ENCODE measurements at places on chromosomes 7 and 10.

DNA sequence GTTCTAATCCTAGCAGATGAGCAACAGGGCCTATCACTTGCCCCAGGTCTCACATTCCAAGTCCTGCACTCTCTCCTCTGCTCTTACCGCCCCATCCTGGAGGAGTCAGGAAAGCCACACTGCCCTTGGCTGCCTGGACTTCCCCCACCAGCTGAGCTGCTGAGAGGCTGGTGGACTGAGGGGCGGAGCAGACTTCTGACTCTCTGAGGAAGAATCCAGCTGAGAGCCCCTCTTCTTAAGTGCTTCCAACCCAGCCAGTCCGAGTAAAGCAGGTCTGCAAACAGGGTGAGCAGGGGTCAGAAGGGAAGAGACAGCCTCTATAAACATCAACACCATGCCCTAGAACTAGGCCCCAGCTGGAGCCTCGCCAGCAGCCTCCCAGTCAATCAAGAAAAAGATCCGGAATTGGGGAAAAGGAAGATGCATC lies 92.4 kb upstream of the TMEM72 start:
- DNase-seq, result no peak

GRCh38 chr10:132363921-132364593 lies 32.1 kb downstream of the LRRC27 start:
- DNase-seq, result no peak

GRCh38 chr7:95660023-95660434 lies 63.7 kb upstream of the PDK4 start:
- no peak for DNase-seq

DNA sequence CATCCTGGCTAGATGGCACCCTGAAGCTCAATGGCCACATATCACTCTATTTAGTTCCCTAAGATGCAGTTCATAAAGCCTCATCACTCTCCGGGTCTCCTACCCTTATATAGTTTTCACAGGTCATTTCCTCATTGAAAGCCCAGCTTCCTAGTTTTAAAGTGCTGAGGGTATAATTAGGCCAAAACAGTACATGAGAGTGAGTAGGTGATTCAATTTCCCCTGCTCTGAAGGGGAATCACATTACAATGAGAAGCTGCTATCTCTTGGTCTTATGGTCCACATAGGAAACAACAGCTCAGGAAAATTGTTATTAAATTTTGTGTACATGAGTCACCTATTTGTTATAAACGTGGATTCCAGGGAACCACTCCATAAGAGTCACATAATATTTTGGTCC lies 162.0 kb downstream of the SEMA3E start:
- DNase-seq, result no peak

DNA sequence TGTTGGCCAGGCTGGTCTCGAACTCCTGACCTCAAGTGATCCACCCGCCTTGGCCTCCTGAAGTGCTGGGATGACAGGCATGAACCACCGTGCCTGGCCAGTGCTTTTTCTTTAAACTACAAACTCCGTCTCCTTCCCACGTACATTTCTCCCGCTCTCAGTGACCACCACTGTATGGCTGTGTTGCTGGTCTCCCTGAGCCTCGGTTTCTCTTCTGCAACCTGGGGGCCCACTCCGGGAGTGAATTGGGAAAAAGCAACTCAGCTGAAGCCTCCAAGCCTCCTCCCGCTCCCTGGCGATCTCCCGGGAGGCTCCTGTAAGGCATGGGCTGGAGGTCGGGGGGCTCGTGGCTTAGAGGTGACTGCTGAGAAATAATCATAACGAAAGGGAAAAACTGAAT lies 136.3 kb downstream of the ELFN1 start:
- no peak for DNase-seq

DNA sequence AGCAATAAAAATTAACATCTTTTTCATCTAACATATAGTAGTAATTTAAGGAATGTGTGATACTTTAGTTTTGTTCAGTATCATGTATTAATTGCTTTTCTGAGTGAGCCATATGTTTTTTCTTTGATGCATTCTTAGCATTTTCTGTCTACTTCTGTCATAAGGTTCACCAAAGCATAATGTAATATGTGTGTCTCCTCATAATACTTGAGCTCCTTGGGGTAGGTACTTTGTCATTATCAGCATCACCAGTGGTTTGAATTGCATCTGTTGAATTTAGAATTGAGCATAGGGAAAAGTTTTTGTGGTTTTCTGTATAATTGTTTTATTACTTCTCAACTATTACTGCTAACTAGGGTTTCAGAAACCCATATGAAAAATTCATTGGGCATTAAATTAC lies 26.5 kb downstream of the VPS50 start:
- no peak for DNase-seq

- no peak for DNase-seq
These were observed 718 bp upstream of the UMAD1 start for GRCh38 chr7:7639847-7640220.

- DNase-seq, result no peak
These were observed 21.6 kb upstream of the UNCX start for GRCh38 chr7:1210979-1211608.

- no peak for DNase-seq
These were observed 135.9 kb downstream of the PAXIP1 start for GRCh38 chr7:154867068-154867467.

DNA sequence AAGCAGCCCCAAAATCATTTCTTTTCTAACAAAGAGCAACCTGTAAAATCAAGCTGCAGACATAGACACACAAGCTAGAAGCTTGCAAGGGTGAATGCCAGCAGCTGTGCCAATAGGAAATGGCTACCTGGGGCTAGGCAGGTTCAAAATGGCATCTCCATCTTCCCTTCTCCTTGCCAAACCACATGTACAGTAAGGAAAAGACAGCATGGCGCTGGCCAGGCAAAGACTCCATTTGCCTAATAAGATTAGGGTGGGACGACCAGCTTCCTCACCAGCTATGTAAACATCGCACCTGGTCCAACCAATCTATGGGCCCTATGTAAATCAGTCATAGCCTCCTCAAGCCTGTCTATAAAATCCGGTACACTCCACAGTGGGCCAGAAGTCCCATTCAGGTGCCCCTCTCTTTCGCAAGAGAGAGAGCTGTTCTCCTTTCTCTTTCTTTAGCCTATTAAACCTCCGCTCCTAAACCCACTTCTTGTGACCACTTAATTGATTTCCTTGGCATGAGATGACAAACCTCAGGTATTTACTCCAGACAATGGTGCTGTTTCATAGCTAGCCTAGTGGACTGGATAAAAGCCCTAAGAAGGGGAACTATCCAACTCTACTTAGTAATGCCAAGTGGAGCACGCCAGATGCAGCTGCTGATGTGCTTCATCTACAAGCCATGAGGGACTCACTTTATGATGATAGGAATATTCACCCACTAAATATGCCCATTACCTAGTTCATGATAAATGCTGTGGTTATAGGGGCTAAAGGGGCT lies 44.1 kb downstream of the HTR7 start:
- no peak for DNase-seq

GRCh38 chr7:42674541-42674940 lies 237.3 kb downstream of the C7orf25 start:
- DNase-seq, result no peak

DNA sequence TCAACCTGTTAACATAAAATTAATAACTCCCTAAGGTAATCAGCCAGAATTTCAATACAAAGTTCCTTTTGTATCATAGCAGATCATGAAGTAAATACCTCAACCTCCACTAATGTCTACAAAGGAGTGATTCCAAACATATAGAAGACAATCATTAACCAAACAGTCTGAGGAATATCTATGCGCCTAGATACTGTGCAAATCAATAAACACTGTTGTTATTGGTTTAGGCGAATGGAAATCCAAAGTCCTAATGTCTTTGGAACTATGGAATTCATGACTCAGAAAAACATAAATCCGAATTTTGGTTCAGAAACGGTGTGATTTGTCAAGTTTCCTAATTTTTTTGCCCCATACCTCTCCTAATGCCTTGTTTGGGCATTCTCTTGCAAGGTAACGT lies 469.7 kb downstream of the PARD3 start:
- no peak for DNase-seq

- DNase-seq, result no peak
These were observed 1.0 kb upstream of the PSMC2 start for GRCh38 chr7:103346396-103346795.

GRCh38 chr10:61642150-61642571 lies 20.6 kb upstream of the CABCOCO1 start:
- no peak for DNase-seq

GRCh38 chr10:78434886-78435285 lies 401.2 kb downstream of the RPS24 start:
- DNase-seq, result no peak

DNA sequence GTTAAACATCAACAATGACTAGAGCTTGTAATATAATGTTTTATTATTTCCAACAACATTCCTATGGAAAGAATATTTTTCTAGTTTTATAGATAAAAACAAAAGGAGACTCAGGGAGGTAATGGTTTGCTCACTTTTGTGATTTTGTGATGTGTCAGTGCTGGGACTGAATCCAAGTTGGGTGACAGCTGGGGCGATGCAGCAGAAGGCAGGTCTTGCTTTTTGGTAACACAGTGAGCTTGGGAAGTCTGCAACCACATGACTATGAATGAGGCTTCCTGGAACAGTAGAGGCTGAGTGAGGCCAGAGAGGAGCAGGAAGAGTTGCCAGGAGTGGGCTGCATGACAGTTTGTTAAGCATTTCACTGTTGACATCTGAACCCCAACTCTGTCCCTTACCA lies 4.9 kb upstream of the YKT6 start:
- no peak for DNase-seq

- DNase-seq, result no peak
These were observed 397.9 kb downstream of the TNS3 start for GRCh38 chr7:47183862-47184590.

DNA sequence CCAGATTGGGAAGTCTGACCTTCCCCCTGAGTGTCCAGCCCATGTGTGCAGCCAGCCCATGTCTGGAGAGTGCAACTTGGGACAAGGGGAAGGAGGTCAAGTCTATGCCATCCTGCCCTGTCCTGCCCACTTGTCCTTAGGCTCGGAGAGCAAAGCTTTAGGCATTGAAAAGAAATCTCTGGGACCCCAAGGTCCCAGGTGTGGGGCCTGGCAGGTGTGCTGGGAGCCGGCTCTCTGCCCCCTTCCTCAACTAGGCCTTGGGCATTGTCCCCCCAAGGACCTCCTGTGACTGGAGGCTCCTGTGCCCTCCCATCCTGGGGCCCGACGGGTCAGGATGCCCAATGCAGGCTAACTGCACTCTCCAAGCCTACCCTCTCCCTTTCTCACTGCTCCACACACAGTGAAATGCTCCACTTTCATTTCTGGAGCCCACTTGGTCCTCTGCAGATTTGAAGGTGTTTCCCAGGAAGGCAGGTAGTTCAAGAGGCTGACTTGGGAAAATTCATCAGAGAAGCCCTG lies 124.7 kb downstream of the PTPN20 start:
- no peak for DNase-seq

- no peak for DNase-seq
These were observed 38.1 kb downstream of the PPIF start for GRCh38 chr10:79385392-79385795.

DNA sequence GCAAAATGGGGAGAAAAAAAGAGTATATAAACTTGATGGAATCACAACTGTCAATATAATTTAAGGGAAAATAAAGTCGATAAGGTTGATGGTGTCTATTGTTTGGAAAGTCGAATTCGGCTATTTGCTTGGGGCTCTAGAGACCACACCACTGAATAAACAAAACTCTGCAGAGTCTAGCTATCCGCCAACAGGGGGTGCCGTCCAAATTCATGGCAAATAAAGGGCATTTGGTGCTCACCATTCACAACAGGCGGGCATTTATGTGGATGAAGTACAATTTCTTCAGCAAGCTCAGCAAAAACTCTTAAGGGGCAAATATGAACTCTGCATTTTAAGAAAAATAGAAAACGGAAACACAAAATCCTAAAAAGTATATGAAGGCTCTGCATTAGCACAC lies 23.3 kb downstream of the CD36 start:
- DNase-seq, result no peak

DNA sequence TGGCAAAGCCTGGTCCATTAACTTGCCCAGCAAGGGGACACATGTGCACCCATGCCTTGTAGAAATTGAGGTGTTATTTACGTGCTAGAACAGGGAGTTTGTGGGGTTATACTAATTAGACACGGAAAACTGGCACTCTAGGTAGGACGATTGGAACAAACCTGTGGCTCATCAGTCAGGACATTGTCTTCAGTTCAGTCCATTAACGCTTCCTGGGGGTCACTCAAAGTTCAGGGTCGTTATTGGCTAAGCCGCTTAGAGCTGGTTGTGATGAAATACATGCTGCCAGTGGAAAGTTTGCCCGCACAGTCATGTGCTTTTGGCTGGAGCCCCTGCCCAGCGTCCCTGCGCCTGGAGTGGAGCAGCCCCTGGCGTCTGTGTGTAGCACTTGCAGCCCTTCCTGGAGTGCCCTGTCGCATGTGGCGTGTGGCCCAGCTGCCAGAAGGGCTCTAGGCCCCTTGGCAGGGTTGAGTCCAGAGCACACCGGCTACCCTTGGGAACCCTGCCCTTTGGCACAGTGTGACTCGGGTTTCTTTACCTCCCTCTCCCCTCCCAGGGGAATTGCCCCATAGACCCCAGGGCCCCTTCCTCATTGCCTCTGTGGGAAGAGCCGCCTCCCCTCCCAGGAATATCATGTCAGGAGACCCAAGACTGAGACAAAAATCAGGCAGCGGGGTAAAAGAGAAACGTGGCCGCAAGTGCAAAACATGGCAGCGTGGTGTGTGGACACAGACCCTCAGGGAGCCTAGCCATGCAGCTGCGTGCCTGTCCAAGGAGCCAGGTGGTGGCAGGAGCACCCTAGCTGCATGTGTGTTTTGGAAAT lies 9.8 kb downstream of the ZNF775 start:
- DNase-seq, result no peak

- no peak for DNase-seq
These were observed 22.5 kb upstream of the VIPR2 start for GRCh38 chr7:159167139-159167538.

GRCh38 chr10:117449636-117450035 lies 74.4 kb upstream of the PDZD8 start:
- DNase-seq, result no peak

DNA sequence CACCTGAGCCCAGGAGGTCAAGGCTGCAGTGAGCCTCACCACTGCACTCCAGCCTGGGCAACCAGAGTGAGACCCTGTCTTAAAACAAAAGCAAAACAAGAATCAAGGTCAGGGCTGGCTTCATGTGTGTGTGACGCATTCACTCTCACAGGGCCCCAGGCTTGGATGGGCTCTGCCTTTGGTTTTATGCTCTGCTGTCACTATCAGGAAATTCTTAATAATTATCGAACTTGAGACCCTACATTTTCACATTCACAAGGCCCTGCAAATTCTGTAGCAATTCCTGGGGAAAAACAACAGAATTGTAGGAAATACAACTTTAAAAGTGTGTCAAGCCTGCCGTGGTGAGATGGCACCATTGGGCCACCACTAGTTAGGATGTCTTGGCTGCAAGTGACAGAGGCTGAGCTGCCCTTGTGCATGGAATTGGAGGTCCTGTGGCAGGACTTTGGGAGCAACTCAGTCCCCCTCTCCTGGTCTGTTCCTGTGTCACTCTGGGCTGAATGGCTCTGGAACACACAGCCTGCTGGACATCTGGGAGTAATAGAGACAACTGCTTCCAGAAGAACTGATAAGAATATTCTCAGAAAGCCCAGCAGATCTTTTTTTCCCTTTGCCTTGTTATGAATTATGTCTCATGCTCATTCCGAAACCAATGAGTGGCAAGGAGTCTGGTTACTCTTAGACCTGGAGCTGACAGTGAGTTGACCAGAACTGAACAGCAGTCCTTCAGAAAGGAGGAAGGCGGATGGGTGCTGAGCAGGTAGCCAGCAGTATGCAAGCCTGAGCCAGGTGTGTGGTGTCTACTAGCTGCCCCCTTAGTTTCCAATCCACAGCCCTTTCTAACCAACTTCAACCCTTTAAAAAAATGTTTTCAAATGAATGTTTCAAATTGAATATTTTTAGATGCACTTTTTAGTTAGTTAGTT lies 3.6 kb downstream of the UBE2D4 start:
- DNase-seq, result no peak

- no peak for DNase-seq
These were observed 4.2 kb downstream of the FAM53B start for GRCh38 chr10:124739986-124740368.
